ENCODE measurements at places on chromosomes 5 and 9.

DNA sequence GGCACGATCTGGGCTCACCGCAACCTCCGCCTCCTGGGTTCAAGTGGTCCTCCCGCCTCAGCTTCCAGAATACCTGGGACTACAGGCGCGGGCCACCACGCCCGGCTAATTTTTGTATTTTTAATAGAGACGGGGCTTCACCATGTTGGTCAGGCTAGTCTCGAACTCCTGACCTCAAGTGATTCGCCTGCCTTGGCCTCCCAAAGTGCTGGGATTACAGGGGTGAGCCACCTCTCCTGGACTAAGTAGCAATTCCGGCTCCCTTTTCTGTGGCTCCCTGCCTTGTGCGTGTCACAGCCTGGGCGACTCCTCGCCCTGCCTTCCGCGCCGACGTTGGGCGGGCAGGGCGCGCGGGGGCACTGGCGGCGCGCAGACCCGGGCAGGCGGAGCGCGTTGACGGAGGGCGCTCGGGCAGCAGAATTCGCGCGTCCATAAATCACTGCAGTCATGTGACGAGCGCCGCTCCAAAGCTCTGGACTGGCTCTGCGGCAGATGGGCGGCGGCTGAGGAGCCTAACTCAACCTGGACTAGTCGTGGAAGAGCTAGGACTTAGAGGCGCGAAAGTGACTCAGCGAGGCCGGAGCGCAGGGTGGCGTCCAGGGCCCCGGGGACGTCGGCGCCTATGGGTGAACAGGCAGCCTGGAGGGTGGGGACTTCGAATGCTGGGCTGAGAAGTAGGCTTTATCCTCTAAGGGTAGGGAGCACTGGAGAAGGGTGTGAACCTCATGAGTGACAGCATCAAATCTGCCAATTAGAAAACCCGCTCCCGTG lies 1.4 kb upstream of the CIZ1 start:
- DNase-seq, result no peak

- no peak for DNase-seq
Observed at GRCh38 chr5:111144352-111144930, 52.3 kb downstream of the WDR36 start.

DNA sequence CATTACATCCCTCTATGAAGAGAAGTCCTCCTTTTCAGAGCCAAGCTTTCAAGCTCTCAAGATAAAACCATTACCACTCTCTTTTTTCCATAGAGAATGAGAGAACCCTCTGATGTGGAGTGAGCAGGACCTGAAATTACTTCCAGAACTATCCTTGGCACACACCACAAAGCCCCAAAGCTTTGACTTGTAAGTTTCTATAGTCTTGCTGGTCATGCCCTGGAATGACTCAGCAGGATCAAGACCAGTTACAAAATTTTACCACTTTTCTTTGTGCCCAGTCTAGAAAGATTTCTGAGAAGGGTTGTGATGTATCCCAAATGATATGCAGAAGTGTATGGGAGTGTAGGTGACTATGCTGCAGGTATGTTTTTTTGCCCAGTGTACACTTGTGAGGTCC lies 760.6 kb downstream of the TLE1 start:
- no peak for DNase-seq

- no peak for DNase-seq
Observed at GRCh38 chr9:68458918-68459317, 81.8 kb downstream of the TMEM252 start.

DNA sequence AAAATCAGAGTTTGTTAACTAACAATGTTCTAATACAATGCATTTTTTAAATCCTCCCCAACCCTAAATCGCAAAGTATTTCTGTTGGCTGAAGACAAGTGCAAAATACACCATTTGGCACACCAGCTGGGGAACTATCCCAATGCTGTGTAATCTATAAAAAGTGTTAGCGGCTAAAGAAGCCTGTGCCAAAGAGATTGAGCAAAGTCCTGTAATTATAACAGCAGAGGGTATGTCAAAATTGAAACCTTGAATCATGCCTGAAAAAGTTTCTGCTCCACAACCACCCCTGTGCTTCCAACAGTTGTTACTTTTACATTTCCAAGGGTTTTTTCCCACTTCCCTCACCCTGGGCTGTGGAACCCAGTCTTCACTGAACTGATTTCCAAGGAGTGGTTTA lies 83.1 kb upstream of the PLPP6 start:
- DNase-seq, result no peak

GRCh38 chr5:174247301-174247700 lies 201.8 kb downstream of the NSG2 start:
- DNase-seq, result no peak

- DNase-seq, result no peak
Observed at GRCh38 chr5:159515197-159515596, 184.9 kb upstream of the IL12B start.

GRCh38 chr5:73180566-73180965 lies 7.6 kb downstream of the TMEM174 start:
- DNase-seq, result no peak

GRCh38 chr9:115913696-115914095 lies 239.9 kb upstream of the PAPPA start:
- DNase-seq, result no peak

DNA sequence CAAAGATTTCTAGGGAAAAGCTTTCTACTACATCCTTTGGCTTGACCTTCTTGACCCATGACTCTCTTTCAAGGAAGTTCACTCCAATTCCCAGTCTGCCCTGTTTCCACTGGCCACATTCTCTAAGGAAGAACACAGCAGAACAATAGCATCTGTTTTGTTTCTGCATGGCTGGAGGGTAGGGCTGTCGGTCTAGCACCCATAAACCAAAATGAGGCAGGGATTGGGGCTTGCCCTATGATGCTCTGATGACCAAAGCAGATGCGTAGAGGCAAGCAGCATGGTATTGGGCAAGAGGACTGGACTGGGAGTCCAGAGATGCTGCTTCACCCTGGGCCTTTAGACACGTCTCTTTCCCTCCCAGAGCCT lies 24.1 kb downstream of the GOLGA2 start:
- DNase-seq, result no peak

- no peak for DNase-seq
Observed at GRCh38 chr9:7963026-7963425, 163.4 kb upstream of the DMAC1 start.

Data from amniotic stem cell (primary cell).